NCI-H82 (cell line): ENCODE measurements at places on chromosomes 6 and 20.

DNA sequence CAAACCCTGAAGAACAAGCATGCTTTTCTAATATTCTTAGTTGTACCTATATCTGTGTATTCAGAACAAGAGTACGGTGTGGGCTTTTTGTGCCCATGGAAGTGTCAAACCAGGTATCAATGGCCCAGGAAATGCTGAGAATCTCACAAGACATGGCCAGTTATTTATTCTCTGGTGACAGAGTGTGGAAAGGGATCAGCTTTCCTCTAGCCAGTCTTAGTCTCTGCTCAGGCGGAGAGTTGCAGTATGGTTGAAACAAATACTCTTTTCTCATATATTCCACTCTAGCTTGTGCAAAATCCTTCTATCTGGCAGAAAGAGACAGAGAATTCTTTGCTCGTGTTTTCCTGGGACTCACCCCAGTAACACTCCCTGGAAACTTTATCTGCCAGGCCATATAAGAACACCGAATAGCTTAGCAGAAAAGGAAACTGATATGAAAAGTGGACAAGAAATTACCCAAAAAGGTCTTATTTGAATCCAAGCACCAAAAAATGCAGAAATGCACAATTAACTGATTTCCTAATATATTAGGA lies 173.3 kb upstream of the RSPO3 start:
- DNase-seq: no peak

GRCh38 chr20:42855896-42856295 lies 333.8 kb downstream of the PTPRT start:
- DNase-seq: no peak

DNA sequence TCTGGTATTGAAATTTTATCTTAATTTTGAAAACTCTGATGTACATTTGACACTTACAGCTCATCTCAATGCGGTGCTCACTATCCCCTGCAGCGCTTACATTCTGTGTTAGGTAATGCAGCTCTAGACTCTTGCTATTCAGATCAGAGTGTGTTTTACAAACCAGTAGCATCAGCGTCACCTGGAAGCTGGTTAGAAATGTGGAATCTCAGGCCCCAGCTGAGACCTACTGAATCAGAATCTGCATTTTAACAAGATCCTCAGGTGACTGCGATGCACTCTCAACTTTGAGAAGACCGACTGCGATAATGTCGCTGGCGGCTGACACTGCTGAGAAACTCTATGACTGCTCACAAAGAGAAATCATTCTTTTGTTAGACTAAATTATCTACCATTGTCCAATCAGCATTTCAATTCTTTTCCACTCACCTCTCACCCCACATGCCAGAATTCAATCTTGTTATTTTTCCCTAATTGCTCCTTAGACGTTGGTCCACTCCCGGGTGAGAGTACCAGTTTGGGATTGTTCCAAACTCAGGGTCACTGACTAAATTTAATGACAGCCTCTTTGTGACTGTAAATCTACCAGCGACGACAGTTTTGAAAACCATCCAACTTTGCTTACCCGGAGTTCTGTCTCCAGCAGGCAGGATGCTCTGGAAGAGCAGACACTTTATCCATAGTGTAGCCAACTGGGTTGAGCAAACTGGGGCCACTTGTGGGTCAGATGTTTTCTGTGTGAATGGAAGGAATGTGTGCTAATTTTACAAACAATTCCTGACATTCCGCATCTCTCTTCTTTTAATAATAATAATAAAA lies 140.1 kb upstream of the BTBD3 start:
- DNase-seq: no peak

DNA sequence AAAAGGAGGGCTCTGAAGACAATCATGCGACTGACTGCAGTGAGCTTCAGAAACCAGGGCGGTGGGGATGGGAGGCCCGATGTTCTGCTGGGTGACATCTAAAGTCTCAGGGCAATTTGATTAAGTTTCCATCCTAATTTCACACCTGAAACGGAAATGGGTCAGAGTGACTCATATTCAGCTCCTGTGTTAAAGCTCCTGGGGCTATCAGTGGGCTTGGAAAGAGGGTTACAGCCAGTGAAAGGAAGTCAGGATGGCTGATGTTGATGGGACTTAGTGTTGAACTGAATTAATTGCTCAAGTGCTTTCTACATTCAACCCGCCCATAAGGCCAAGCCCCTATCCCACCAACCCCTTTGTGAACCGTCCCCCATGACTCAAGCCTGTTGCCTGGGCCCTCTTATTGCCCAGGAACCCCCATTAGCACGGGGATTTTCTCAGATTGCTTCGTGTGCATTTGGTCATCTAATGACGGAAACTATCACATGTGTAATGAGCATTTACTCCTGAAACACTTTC lies 47.1 kb upstream of the TBC1D7 start:
- no peak for DNase-seq

- DNase-seq: no peak
These were observed 8.4 kb downstream of the CCDC167 start for GRCh38 chr6:37491171-37491829.

GRCh38 chr6:34486106-34486740 lies 20.3 kb downstream of the PACSIN1 start:
- DNase-seq: no peak

- DNase-seq: no peak
These were observed 137.6 kb downstream of the CLIC5 start for GRCh38 chr6:45877970-45878590.

DNA sequence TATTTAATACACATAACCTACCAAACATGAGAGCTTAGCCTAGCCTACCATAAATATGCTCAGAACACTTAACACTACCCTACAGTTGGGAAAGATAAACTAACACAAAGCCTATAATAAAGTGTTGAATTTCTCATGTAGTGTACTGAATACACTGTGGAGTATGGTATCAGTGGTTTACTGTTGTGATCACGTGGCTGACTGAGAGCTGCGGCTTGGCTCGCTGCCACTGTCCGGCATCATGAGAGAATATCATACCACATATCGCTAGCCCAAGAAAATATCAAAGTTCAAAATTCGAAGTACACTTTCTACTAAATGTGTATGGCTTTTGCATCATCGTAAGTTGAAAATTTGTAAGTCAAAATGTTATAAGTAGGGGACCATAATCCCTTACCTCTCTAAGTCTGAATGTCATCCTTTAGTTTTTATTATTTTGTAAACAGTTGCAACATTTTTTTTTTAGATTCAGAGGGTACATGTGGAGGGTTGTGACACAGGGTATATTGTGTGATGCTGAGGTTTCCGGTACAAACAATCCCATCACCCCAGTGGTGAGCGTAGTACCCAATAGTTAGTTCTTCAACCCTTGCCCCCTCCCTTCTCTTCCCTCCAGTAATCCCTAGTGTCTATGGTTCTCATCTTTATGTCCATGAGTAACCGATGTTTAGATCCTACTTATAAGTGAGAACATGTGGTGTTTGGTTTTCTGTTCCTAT lies 14.6 kb upstream of the TAAR1 start:
- no peak for DNase-seq

DNA sequence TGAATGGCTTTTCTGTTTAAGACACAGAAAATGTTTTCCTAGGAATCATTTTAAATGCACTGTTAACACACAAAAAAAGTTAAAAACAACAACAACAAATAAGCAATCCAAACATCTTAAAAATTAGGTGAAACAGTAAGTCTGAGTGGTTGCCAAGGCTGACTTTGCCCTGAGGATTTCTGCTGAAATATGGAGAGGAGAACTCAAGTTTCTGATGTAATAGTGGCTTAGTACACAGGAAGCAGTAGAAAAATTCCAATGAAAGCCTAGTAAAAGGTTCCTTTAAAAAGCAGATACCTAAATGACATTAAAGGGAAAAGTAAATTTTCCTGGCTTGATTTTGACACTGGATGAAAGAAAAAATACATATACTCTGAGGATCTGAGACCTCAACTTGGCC lies 184.2 kb downstream of the EPM2A start:
- no peak for DNase-seq

DNA sequence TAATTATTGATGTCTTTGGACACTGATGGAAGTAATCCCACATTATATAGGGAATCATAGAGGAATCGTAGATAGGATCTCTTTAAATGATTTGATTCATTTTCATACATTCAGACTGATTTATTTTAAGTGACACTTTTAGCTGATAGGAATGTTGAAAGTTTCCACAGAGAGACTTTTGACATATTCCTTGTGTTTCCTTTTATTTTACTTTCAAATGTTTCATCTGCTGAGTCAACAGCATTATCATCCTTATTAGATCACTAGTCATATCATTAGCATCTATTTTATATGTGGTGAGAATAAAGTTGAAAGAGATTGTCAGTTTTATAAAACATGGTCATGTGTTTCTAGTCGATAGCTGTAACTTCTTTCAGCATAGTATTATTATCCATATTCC lies 13.4 kb downstream of the DCBLD1 start:
- no peak for DNase-seq

DNA sequence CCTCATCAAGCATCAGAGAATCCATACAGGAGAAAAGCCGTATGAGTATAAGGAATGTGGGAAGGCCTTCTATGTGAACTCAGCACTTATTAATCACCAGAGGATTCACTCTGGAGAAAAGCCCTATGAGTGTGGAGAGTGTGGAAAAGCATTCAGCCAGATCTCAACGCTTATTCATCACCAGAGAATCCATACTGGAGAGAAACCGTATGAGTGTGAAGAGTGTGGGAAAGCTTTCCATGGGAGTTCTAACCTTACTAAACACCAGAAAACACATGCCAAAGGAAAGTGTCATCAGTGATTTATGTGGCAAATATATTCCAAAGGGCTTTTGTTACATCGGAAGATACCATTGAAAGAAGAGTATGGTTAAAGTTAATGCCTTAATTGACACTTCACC lies 25.4 kb downstream of the ZKSCAN8 start:
- DNase-seq: no peak

GRCh38 chr20:48805286-48805685 lies 22.5 kb downstream of the PREX1 start:
- DNase-seq: no peak

DNA sequence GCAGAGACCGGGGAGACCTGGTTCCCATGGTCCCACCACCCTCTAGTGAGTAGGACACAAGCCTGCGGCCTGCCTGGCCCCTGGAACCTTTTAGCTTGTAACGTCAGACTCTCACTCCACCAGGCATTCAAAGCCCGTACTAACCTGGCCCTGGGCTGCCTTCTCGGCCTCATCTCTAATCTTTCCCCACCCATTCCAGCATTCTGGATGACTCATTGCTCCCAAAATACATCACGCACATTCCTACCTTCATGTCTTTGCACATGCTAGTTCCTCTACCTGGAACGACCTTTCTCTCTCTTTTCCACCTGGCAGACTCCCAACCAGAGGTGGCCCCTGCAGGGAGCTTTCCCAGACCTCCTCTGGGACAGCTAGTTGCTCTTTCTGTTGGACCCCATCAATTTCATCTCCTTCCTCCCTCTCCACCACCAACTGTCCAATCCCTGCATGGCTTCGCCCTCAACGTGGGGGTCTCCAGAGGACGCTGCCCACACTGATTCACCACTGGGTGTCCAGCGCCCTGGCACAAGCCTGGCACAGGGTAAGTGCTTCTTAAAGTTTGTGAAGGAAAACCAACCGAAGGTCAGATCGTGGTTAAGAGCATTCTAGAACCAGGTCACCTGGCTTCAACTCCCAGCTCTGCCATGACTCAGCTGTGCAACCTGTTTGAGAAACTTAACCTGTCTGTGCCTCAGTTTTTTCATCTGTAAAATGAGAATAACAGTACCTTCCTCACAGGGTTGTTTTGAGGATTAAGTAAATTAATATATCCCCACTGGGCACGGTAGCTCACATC lies 35.2 kb downstream of the JPH2 start:
- DNase-seq: no peak

- no peak for DNase-seq
These were observed 42.9 kb downstream of the ARHGAP18 start for GRCh38 chr6:129667034-129667433.

DNA sequence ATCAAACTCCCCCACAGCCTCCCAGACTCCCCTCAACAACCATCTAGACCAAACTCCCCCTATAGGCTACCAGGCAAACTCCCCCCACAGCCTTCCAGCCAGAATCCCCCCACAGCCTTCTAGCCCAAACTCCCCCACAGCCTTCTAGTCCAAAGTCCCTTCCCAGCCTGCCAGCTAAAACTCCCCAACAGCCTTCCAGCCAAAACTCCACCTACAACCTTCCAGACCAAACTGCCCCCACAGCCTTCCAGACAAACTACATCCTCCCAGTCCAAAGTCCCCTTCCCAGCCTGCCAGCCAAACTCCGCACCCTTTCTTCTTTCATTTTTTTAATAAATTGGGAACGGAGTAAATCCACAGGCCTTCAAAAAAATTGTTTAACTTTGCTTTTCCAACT lies 37.4 kb upstream of the SYNDIG1 start:
- peak; percentile 44 for DNase-seq

DNA sequence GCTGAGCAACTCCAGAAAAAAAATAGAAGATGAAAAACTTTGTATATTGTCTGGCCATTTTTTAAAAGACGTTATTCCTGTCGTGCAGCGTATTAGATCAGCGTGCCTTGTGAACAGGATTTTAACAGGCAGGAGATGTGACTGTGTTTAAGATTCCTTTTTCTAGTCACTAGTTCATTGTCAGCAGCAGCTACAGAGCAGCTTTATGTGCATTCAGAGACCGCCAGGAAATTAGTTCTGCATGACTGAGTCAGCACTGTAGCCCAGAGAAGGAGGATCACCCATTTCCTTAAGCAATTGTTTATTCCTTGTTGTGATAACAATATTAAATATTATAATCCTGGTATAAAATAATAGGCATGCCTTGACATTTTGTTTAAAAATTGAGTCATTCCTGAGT lies 75.4 kb upstream of the ADGRB3 start:
- DNase-seq: peak; percentile 86

DNA sequence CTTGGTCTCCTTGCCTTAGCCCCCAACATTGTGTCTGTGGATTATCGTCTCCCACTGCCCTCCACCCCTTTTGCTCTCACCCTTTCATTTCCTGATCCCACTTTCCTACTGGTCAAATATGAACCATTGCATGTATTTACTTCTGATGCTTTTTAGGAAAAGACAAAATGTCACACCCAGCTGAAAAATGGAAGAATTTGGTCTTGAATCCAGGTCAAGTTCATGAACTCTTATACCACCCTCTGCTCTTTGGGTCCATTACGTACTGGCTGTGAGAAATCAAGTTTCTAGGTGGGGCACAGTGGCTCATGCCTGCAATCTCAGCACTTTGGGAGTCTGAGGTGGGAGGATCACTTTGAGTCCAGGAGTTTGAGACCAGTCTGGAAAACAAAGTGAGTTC lies 15.8 kb upstream of the KIF3B start:
- DNase-seq: no peak

- DNase-seq: no peak
These were observed 370.1 kb downstream of the ADGRB3 start for GRCh38 chr6:69005199-69005598.

GRCh38 chr6:36376742-36377141 lies 10.7 kb downstream of the ETV7 start:
- DNase-seq: no peak

GRCh38 chr6:113979937-113980336 lies 9.0 kb upstream of the HDAC2 start:
- DNase-seq: no peak

- DNase-seq: no peak
These were observed 34.3 kb downstream of the FNDC1 start for GRCh38 chr6:159203304-159204005.
